Activated CD8-positive, alpha-beta memory T cell treated with anti-CD3 and anti-CD28 coated beads for 4 hours (primary cell): ENCODE measurements at places on chromosomes 1 and 21.

DNA sequence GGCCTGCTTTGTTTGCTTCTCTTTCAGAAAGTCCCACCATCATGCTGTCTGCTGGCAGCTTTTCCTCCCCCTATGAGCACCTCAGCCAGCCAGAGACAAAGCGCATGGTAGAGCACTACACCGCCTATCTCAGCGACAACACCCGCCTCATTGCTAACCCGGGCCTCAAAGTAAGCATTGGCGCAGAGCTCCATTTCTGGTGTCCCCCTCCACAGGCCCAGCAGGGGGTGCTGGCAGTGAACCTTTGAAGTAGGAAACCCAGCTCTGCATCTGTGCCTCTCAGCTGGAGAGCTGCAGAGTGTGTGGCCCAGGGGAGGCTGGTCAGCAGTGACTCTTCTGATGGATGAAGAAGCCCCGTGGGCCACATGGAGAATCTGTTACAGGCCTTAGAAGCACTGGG lies 81.2 kb upstream of the RAVER2 start:
- DNase-seq = no peak

GRCh38 chr1:166859597-166859996 lies 16.5 kb downstream of the TADA1 start:
- no peak for DNase-seq

GRCh38 chr1:15152318-15153183 lies 996 bp upstream of the TMEM51 start:
- DNase-seq = no peak

DNA sequence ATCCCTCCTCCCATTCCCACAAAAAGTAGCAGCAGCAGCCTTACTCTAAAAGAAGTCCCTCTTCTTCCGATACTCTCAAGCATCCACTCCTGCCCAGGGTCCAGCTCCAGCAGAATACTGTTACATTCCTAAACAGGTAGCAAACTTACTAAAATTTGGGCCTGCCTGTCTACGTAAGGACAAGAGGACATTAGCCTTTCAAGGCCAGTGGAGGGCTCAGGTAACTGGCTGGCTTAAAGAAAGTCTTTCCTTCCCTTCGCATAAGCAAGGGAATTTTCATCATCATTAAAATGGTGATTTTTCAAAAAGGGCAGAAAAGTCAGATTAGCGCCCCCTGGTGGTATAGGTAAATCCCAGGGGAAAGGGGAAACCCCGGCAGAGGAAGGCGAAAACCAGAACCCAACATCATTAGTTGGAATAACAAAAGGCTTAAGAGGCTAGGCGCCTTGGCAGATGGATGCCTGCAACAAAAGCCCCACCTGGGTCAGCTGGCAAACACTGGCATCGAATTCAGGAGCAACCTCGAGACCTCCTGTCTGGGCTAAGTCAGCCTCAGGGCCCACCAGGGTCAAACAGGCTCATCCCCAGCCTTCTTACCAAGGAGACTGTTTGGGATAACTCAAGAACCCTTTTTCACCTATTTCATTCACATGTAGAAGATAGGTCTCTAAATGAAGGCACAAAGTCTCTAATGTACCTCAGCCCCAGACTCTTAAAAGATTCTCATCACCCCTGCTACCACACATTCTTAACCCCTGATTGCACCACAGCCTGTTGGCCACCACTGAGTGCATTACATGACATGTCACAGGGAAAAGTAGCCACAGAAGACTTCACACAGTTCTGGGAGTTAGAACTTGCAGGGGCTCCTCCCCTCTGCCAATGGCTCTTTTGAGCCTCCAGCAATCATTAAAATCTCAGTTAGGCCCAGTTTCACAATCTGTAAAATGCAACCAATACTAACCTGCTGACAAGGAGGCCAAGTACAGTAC lies 36.7 kb downstream of the ERI3 start:
- peak; percentile 15 for DNase-seq

- DNase-seq = no peak
These were observed 20.3 kb downstream of the FASLG start for GRCh38 chr1:172679000-172679772.

- no peak for DNase-seq
These were observed 52.2 kb downstream of the GREM2 start for GRCh38 chr1:240559781-240560180.

DNA sequence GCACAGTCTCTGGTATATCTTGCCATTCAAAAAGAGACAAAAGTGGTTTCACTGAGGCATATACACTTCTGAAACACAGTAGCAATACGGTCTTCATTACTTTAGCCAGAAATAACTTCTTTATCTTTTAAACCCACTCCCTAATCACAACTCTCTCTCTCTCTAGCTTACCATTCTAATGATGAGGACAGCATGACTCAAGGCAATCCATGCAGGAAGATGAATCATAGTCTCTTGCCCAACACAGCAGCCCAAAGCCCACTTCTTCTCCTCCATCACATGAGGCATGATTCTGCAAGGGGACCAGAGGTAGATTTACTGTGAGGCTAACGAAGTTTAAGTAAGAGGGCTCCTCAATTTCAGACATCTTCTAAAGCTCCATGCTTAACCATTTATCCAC lies 285.0 kb upstream of the NR5A2 start:
- no peak for DNase-seq

- peak; percentile 44 for DNase-seq
These were observed at the start of gene CD244 for GRCh38 chr1:160862203-160863060. CD244 (minus strand) TSS chr1:160862887; CDS start chr1:160862677, 210 bp downstream.

GRCh38 chr1:53731779-53732305 lies 7.1 kb downstream of the GLIS1 start:
- DNase-seq = no peak

DNA sequence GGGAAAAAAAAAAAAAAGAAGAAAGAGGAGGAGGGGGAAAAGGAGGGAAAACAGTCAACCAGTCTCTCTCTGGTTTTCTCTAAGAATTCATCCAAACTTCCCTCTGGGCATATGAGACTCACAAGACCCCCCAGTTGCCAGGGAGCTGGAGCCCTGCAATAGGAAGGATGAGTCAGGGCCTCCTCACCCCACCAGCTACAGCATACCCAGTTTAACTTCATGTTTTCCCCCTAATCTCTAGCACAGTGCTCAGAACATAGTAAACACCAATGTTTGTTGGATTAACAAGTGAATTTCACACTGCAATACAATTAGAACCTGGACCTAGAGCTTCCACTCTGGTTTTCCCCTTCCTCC lies 7.8 kb downstream of the F11R start:
- no peak for DNase-seq

- DNase-seq = no peak
These were observed 359.0 kb downstream of the RGS7 start for GRCh38 chr1:240998024-240998423.

DNA sequence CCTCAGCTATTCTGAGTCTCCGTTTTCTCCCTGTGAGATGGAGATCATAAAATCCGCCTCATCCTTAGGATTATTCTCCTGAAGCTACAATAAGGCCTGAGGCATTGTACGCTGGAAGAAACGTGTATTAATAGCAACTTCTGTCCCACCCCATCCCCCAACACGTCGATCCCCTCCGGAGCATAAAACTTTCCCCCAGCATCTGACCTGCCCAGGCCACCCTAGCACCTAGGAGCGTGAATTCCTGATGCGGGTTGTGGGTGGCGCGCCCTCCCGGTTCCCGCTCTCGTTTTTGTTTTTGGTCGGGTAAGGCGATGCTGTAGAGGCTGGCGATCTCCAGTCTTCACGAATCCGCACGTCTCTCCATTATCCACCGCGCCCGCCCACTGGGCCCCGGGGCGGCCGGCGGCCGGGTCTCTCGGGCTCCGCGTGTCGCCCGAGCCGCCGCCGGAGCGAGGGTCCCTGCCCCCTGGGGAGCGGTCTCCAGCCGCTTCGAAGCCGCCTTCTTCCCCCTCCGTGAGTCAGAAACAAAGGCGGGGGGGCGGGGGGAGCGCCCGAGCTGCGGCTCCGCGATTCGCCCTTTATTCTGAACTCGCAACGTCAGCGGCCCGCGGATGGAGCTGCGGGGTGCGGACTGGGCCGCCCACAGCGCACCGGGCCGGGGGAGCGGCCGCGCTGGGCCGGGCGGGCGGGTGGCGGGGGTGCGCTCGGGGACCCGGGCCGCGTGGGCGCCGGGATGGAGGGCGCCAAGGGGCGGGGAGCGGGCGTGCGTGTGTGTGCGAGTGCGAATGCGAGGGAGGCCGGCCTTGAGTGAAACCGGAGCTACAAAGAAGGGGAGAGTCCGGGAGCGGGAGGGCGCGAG lies at the start of gene PLEKHO1:
TSS of gene PLEKHO1 (plus strand) at position 646 of the 862 bp plus-strand sequence. CDS start 342 bp downstream, outside the sequence.
- DNase-seq = peak; percentile 77

DNA sequence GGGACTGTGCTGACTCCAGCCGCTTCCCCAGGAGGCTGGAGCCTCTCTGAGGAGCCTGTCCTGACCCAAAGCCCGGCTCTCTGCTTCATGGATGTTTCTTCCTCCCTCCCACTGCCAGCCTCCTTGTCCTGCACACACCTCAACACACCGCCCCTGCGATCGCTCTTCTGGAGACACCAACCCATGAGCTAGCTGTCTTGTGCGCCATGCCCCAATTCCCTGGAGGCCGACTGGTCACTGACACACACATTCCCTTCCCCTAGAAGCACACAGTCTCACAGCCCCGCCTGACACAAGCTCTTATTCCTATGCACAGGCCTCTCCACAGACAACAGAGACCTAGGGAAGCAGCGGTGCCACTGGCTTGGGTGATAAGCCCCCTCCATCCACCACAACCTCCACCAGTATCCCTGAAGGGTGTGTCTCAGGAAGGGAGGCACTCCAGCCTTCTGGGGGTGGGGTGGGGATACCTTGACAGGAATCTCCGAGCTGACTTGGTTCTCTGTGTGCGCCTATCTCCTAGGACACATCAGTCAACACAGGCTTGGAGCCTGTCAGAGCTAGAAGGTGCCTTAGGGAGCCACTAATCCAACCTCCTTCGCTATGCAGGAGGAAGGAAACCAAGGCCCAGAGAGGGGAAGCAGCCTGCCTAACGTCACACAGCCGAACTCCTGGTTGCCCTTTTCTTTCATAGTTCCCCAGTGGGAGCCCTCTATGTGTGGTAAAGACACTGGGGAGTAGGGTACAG lies 31.1 kb downstream of the AHDC1 start:
- no peak for DNase-seq

DNA sequence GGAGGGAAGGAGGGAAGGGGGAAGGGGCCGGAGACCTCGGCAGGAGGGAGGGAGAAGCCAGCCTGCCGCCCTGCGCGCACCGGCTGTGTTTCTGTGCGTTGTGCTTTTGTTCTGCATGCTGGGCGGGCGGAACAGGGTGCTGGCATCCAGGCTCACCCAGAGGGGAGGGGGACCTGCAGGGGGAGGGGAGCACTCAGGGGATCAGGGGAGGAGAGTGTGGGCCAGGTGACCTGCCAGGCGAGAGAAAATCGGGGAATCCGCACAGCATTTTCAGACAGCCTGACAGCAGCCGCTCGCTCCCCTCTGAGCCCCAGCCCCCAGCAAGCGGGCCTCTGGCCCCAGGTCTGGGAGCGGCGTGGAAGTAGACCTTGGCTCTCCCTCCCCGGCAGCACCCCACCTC lies 54.7 kb downstream of the RIPK4 start:
- no peak for DNase-seq

GRCh38 chr1:59574085-59574484 lies 240.7 kb upstream of the HOOK1 start:
- DNase-seq = no peak

GRCh38 chr1:22508329-22508728 lies 55.0 kb upstream of the EPHA8 start:
- DNase-seq = no peak

GRCh38 chr1:34101151-34101550 lies 63.9 kb downstream of the CSMD2 start:
- no peak for DNase-seq

- peak; percentile 39 for DNase-seq
These were observed 10.9 kb upstream of the C4BPB start for GRCh38 chr1:207077470-207078377.

DNA sequence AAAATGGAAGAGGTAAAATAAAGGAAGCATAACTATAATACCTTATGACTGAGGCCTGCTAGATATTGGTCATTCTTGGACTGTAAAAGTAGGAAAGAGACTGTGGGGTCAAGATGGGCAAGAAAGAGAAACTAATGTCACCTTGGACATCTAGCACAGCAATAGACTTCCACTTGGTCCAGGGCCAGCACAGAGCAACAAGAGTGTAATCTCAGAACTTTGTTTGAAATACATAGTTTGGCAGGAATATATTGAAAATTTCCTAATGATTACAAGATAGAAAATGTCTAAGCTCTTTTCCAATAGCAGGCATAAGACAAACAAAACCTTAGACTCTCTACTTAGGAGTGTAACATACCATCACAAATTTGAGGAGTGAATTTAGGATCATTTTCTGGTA lies 4.6 kb downstream of the LRRC8C start:
- DNase-seq = no peak

- DNase-seq = no peak
These were observed 167.7 kb downstream of the ACTL8 start for GRCh38 chr1:17922833-17923232.

DNA sequence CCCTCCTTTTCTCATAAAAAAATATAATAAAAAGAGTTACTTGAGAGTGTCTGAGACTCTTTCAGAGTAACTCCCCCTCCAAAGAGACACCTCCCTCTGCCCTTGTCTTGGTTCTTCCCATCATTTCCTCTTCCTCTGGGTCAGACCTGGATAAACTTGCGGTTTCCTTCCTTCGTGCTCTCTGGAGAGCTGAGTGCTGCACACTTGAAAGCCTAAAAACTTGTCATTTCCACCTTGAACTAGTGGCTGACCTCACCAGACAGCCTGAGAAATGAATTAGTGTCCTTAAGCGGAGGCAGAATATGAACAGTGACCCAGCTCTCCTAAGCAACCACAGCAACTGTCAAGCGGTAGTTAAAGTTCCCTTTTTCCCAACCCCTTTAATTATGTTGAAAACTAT lies 88.4 kb upstream of the PROX1 start:
- no peak for DNase-seq

DNA sequence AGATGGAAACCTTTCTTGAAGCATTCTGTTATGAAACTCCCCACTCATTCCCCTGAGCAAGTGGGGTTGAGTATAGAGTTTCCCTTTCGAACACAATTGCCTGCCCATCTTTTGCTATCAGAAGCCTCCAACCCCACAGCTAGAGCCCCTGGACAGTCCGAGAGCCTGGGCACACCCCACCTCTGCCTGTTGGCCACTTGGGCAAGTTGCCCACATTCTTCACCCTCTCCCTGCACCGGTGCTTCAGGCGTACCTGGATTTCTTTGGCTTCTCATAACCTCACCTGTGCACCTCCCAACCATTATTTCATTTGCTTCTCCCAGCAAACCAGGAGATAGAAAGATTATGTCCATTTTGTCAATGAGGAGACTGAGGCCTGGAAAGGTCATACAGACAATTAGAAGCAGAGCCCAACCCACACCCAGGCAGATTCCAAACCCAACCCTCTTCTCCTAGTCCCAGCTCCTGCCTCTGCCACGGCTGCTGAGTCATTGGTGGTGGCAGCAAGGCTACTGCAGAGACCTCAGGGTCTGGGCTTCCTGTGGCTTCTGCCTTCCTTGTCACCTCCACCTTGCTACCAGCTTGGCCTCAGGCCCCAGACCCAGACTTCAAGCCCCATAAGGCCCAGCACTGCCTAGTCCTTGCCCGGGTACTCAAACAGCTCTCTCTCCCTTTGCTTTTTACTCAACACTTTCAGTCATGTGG lies 118.7 kb upstream of the ZBTB40 start:
- DNase-seq = no peak

- DNase-seq = no peak
These were observed 4.7 kb downstream of the PGBD5 start for GRCh38 chr1:230421481-230421880.
